ENCODE measurements at places on chromosomes 7 and 10. TPM values are rescaled to one million over a fixed set of nuclear protein-coding genes. Genes with fewer than 3 reads are reported as not detected.

TAF3 gene
- polyA plus RNA-seq = 3.4 TPM

WBP1L gene
- 24.8 TPM for polyA plus RNA-seq

FBXL13 gene
- not detected for polyA plus RNA-seq

PPP1R3C gene
- not detected for polyA plus RNA-seq

UTF1 gene
- polyA plus RNA-seq = 0.14 TPM

ADARB2 gene
- polyA plus RNA-seq = not detected

PON1 gene
- polyA plus RNA-seq = not detected

PTPRZ1 gene
- polyA plus RNA-seq = not detected

MYO3A gene
- polyA plus RNA-seq = not detected

OR9A2 gene
- not detected for polyA plus RNA-seq

SH2D4B gene
- not detected for polyA plus RNA-seq

CDK14 gene
- polyA plus RNA-seq = 2.5 TPM

IDI2 gene
- not detected for polyA plus RNA-seq

SFRP4 gene
- not detected for polyA plus RNA-seq

POLL gene
- polyA plus RNA-seq = 9.9 TPM

PRLHR gene
- not detected for polyA plus RNA-seq

ELFN1 gene
- not detected for polyA plus RNA-seq
